ENCODE measurements at places on chromosomes 16 and 17. TPM values are rescaled to one million over a fixed set of nuclear protein-coding genes. Genes with fewer than 3 reads are reported as not detected.
A peak's percentile ranks its signal among the peaks of the same experiment; 100 is the strongest.

DNA sequence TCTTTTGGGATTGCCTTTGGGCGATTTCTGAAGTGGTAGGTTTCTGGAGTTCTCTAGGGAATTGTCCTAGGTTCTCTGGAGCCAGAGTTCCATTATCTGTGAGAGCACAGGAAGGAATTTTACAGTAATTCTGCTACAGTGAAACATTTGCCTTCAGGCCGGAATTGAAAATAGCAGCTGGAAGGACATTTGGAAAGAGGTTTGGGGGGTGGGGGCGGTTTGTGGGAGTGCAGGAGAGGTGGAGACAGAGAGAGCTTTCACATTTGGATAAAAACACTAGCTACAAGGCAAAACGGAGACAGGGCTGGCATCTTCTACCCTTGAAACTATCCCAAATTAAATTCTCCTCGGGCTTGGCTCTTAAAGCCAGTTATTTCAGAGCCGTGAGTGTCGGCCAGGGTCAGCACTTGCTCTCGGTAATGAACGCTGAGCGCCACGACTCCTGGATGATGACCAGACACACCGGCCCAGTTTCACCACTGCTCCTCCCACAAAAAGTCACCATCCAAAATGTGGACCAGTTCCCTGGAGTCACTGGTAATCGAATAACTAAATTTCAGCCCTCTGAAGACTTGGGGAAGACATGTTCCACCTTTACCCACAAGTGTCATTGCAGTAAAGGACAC lies 67.7 kb upstream of the TANC2 start:
- DNase-seq, result peak; percentile 68

GRCh38 chr17:2644971-2645370 lies 51.5 kb downstream of the PAFAH1B1 start:
- no peak for DNase-seq

GRCh38 chr17:54099221-54099620 lies 276.5 kb downstream of the KIF2B start:
- no peak for DNase-seq

DNA sequence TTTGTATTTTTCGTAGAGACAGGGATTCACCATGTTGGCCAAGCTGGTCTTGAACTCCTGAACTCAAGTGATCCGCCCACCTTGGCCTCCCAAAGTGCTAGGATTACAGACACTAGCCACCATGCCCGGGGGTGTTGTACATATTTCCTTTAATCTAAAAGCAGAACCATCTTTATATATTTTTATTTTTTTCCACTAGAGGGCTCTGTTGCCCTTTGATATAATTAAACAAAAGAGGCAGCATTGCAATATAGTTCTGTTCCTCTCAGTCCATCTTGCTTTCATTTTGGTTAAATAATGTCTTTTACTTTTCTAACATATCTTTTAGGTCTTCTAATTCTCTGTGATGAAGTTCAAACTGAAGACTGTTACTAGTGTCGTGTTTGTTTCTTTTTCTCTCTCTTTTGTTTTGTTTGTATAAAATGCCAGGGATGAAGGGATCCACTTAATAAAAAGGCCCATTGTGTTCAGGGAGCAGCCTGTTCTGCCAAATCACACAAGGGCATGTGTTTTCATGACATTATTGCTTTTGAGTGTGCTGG lies 23.4 kb downstream of the WWOX start:
- peak; percentile 66 for DNase-seq

- peak; percentile 78 for DNase-seq
Observed at GRCh38 chr17:21283482-21284318, 811 bp upstream of the MAP2K3 start.

- no peak for DNase-seq
Observed at GRCh38 chr17:50830994-50831393, 4.4 kb upstream of the WFIKKN2 start.

GRCh38 chr17:75457047-75457654 lies 716 bp downstream of the TMEM94 start:
- peak; percentile 47 for DNase-seq

GRCh38 chr16:8848231-8848938 lies 20.4 kb downstream of the CARHSP1 start:
- peak; percentile 56 for DNase-seq

GRCh38 chr17:15048381-15048780 lies 216.7 kb downstream of the PMP22 start:
- DNase-seq, result no peak

- no peak for DNase-seq
Observed at GRCh38 chr17:61227866-61228265, 171.8 kb upstream of the TBX2 start.

- peak; percentile 25 for DNase-seq
Observed at GRCh38 chr17:7024402-7024785, 1.5 kb downstream of the BCL6B start.

DNA sequence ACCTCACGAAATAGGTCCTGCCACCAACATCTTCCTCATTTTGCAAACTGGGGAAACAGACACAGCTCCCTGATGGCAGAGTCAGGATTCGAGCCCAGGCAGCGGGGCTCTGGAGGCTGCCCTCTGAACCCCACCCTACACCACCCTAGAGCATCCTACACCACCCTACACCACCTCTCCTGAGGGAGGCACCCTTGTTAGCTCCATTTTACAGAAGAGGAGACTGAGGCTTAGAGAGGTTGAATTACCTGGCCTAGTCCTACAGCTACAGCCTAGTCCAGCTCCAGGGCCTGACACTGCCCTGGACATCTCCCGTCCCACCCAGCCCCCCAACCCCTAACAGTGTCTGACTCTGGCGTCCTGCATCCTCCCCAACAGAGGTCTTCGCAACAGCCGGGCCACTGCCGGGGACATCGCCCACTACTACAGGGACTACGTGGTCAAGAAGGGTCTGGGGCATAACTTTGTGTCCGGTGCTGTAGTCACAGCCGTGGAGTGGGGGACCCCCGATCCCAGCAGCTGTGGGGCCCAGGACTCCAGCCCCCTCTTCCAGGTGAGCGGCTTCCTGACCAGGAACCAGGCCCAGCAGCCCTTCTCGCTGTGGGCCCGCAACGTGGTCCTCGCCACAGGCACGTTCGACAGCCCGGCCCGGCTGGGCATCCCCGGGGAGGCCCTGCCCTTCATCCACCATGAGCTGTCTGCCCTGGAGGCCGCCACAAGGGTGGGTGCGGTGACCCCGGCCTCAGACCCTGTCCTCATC lies 3.2 kb upstream of the NECAB2 start:
- peak; percentile 51 for DNase-seq

- no peak for DNase-seq
Observed at GRCh38 chr16:81170824-81171223, 67.7 kb upstream of the BCO1 start.

- DNase-seq, result no peak
Observed at GRCh38 chr16:2971985-2972784, 3.0 kb downstream of the PAQR4 start.

DNA sequence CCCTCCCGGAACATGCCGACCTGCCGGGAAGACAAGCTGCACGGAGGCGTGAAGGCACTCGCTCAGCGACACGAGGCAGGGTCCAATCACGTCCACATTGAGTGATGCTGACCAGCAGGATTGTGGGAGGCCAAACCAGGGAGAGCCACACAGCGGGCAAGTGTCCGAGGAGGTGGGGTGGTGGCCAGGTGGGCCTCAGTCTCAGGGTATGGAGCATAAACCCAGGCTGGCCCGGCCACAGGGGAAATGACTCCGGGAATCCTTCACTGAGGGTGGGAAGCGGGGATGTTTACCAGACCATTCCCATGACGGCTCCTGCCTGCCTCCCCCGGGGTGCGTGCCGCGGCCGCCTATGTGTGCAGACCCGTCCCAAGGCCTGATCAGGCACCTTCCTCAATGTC lies 62.5 kb downstream of the RPH3AL start:
- DNase-seq, result peak; percentile 44

DNA sequence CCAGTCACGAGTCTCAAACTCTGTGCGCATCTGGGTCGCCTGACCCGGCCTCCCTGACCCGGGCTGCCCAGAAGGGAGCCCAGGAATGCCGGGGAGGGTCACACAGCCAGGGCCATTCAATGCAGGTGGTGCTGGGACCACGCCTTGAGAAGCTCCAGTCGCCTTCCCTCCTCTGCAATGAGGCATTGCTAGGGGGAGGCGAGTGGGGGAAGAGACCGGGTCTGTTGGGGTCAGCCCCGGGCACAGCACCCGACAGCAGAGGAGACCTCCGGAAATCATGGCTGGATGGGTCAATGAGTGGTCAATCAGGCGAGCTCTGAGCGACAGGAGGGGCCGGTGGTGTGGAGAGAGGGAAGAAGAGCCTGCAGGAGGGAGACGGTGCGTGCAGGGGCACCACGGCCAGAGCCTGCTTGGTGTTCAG lies 13.3 kb downstream of the JPH3 start:
- no peak for DNase-seq

DNA sequence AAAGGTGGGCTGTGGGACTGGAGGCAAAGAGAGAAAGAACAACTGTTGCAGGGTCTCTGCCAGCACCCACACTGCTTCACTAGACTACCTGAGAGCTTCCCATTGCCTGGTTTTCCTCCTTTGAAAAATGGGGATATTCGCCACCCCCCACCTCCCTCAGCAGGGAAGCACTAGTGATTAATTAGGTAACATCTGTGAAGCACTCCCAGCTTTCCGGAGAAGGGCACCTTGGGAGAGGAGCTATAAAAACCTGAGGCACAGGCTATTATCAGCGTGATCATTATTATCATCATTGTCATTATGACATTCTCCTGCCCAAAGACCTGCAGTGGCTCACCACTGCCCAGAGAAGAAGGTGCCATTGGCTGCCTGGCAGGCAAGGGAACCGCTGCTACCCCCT lies 83.5 kb downstream of the XYLT1 start:
- DNase-seq, result no peak

- DNase-seq, result no peak
Observed at GRCh38 chr17:59800530-59800942, 92.2 kb downstream of the TUBD1 start.

RNPS1 gene
- 114 TPM for total RNA-seq

ARL17B gene
- total RNA-seq, result 24.5 TPM

CMTM3 gene
- 16.1 TPM for total RNA-seq

SPECC1 gene
- total RNA-seq, result 8.0 TPM

TERB1 gene
- 0.22 TPM for total RNA-seq

PLEKHM1 gene
- 26.3 TPM for total RNA-seq

DNASE1L2 gene
- total RNA-seq, result 0.43 TPM

PROCA1 gene
- total RNA-seq, result 1.3 TPM

Measured in right cardiac atrium (tissue), 5 donors.